Lower lobe of right lung (tissue), 2 donors: ENCODE measurements at places on chromosomes 7 and 10. TPM values are rescaled to one million over a fixed set of nuclear protein-coding genes. Genes with fewer than 3 reads are reported as not detected.

DNA sequence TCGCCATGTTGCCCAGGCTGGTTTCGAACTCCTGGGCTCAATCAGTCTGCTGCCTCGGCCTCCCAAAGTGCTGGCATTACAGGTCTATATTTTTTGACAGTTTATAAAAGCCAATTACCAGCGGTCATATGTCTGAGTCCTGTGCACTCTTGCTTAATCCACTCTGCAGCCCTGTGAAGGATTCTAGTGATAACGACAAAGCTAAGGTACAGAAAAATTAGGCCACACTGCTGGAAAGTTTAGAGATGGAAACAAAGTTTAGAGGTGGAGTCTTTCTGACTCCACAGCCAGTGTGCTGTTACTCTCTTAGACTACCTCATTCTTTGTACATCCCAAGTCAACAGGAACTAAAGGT is 707 bp downstream of the PTER start:
- H3K27ac ChIP-seq = peak overlapping the region; percentile 86
- no peaks in the 10 kb centered on the region for H3K36me3 ChIP-seq
- DNase-seq = no peak
- no peaks in the 10 kb centered on the region for H3K27me3 ChIP-seq
- H3K4me3 ChIP-seq = peak overlapping the region; percentile 70

- no peak overlapping the region for H3K4me3 ChIP-seq
- no peaks in the 10 kb centered on the region for H3K27me3 ChIP-seq
- H3K4me1 ChIP-seq = peaks cover 9% of the 10 kb centered on the region
- H3K27ac ChIP-seq = no peak overlapping the region
These were observed 93.9 kb downstream of the DNAJB6 start for GRCh38 chr7:157430721-157431120.

- H3K27ac ChIP-seq = no peak overlapping the region
- H3K4me3 ChIP-seq = no peak overlapping the region
- no peak for DNase-seq
- no peaks in the 10 kb centered on the region for H3K27me3 ChIP-seq
- no peaks in the 10 kb centered on the region for H3K36me3 ChIP-seq
These were observed 171.3 kb downstream of the PRKCQ start for GRCh38 chr10:6408799-6409198.

DNA sequence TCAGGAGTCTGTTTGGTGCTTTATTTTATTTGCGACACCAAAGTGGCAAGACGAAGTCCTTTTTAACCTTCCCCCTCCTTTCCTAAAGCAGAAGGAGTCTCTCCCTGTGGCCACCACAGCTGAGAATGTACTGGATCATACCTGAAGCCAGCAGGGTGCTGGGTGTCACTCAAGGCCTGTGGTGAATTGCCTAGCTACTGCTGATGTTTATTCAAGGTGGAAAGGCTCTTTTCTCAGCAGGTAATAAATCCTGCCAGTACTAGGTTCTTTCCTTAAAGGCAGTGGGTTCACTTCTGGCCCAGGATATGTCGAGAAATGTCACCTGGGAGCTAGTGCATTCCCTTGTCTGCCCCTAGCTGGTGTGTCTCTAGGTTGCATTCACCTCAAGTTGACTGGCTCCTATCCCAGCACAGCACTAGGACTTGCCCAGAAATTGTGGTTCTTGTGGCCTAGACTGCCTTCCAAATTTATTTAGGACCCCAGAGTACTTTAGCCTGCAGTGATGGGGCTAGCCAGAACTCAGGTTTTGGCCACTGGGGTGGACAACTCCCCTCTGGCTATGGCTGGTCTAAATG is 60.8 kb upstream of the FAM3C start:
- H3K4me1 ChIP-seq = no peaks in the 10 kb centered on the region
- no peak overlapping the region for H3K4me3 ChIP-seq
- no peaks in the 10 kb centered on the region for H3K27me3 ChIP-seq

GRCh38 chr7:12643644-12644043 is 43.8 kb upstream of the ARL4A start:
- H3K27me3 ChIP-seq = no peaks in the 10 kb centered on the region
- H3K36me3 ChIP-seq = no peaks in the 10 kb centered on the region
- H3K27ac ChIP-seq = no peak overlapping the region
- no peak for DNase-seq
- H3K4me3 ChIP-seq = no peak overlapping the region

- no peak for DNase-seq
- H3K36me3 ChIP-seq = no peaks in the 10 kb centered on the region
- H3K4me3 ChIP-seq = no peak overlapping the region
- H3K4me1 ChIP-seq = peaks cover 4% of the 10 kb centered on the region
These were observed 1.9 kb downstream of the VWDE start for GRCh38 chr7:12401538-12402364.

GRCh38 chr10:15088428-15089261 is at the start of gene ACBD7:
Gene ACBD7, minus strand, starts transcription at chr10:15088776. Its CDS starts 48 bp downstream, at chr10:15088728.
- peaks cover 6% of the 10 kb centered on the region for H3K27me3 ChIP-seq
- peak; percentile 83 for DNase-seq
- H3K4me3 ChIP-seq = peak within 1 kb of the TSS; percentile 72

VSTM4 gene
- total RNA-seq = 18.7 TPM

DNA sequence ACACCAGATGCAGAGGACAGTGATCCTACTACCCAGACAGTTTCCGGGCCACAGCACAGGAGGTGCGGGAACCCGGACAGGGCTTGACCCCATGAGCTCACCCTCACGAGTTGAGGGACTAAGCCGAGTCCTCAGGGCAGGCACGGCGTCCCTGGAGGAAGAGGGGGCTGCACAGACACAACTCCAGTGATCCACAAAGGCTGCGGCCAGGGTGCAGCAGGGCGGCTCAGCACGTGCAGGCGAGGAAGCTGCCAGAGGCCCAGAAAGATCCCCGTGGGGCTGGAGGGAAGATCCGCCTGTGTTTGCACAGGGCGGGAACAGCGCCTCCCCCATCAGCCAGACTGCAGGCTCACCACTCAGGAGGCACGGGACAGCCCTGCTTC is 45.9 kb upstream of the TMEM72 start:
- H3K4me1 ChIP-seq = peaks cover 14% of the 10 kb centered on the region
- no peaks in the 10 kb centered on the region for H3K27me3 ChIP-seq
- H3K4me3 ChIP-seq = peak overlapping the region; percentile 67
- no peak overlapping the region for H3K27ac ChIP-seq
- DNase-seq = no peak

LRGUK gene
- 1.8 TPM for total RNA-seq

GRCh38 chr7:157436763-157437480 is 100.1 kb downstream of the DNAJB6 start:
- no peak overlapping the region for H3K4me3 ChIP-seq
- peaks cover 9% of the 10 kb centered on the region for H3K4me1 ChIP-seq
- no peaks in the 10 kb centered on the region for H3K36me3 ChIP-seq
- H3K27ac ChIP-seq = no peak overlapping the region
- DNase-seq = peak; percentile 6

ADGRA1 gene
- 0.38 TPM for total RNA-seq

PRF1 gene
- total RNA-seq = 29.5 TPM

- H3K27me3 ChIP-seq = no peaks in the 10 kb centered on the region
- no peak for DNase-seq
- no peak overlapping the region for H3K4me3 ChIP-seq
- H3K4me1 ChIP-seq = peaks cover 17% of the 10 kb centered on the region
- H3K36me3 ChIP-seq = peaks cover 77% of the 10 kb centered on the region
These were observed 86.4 kb upstream of the SAMD8 start for GRCh38 chr10:75024971-75025523.

WIPF3 gene
- 0.95 TPM for total RNA-seq

OR2F2 gene
- total RNA-seq = not detected

DNA sequence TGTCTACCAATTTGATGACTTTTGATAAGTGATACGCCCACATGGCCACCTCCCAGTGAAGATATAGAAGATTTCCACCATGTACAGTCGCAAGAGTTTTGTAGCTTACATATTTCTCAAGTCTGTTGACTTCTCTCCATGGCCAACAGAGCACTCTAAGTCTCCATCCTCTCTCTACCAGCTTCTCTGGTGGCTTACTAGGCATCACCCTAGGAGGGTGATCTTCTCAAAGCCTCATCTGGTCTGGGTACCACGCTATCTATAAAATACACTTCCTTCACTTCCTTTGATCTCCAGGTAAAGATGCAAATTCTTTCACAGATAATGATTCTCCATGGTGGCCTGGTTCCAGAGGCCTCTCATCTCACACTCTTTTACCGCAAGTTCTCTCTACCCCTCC is 49.9 kb downstream of the CALN1 start:
- no peak for DNase-seq
- no peaks in the 10 kb centered on the region for H3K27me3 ChIP-seq
- no peaks in the 10 kb centered on the region for H3K4me1 ChIP-seq
- H3K27ac ChIP-seq = no peak overlapping the region

DNA sequence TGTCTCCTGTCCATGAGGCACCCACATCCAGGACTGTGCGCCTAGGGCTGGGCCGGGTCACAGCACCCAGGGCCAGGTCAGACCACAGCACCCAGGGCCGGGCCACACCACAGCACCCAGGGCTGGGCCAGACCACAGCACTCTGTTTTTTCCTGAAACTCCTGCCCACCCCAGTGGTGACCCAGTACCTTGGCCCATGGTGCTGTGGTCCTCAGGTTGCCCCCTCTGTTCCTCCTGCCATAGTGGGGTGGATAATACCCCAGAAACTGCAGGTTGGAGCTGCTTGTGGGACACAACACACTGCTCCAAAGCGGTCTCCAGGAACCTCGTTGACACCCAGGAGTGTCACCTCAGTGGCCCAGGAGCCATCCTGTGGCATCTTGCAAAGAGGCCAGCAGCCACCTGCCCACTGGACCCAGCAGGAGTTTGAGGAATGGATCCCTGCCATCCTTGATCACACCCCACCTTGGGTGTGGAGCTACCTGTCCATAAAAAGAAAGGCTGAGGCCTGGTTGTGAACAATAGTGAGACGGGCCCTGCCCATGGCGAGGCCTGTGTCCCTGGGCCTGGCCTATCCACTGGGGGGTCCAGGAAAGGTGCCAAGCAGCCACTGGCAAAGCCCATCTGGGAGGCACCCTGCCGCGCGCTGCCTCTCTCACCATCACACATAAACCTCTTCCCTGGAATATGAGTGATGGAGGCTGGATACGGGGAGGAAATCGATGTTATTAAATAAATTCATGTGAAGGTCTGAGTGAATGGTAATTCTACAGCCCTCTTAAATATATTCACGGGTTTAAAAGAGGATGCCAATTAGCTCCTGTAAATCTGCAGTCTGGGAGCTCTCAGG is 89.0 kb downstream of the NKX6-2 start:
- peaks cover 29% of the 10 kb centered on the region for H3K36me3 ChIP-seq
- no peaks in the 10 kb centered on the region for H3K4me1 ChIP-seq
- no peak overlapping the region for H3K27ac ChIP-seq

DNA sequence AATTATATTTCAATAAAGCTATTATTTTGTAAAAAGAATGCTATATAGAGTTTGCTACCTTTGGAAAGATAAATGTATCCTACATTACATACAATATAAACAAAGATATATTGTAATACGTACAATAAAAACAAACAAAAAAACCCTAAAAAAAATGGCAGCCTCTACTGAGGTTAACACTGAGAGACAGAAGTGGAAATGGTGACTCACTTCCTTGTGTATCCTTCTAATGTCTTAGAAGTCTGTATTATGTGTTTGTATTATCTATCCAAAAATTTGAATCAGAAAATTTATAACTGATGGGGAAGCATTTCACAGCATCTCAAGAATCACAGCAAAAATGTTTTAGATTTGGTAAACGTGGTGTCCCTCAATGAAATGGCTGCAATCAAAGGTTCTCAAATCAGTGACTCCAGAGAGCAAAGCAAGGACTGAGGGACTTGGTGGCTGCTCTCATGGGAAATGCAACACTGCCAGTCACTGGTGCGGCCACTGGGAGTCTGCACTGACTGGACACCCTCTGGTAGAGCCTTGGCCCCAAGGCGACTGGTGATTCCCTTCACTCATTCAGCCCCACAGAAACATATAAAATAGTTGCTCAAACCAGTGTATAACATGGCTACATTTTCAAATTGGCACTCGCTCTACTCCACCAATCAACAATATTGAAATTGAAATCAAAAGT is 53.8 kb downstream of the PANK1 start:
- no peak overlapping the region for H3K4me3 ChIP-seq
- no peaks in the 10 kb centered on the region for H3K4me1 ChIP-seq
- DNase-seq = no peak
- no peak overlapping the region for H3K27ac ChIP-seq

- H3K27me3 ChIP-seq = no peaks in the 10 kb centered on the region
- H3K36me3 ChIP-seq = no peaks in the 10 kb centered on the region
- no peak overlapping the region for H3K27ac ChIP-seq
These were observed 858.5 kb downstream of the KCNMA1 start for GRCh38 chr10:76778914-76779795.

- H3K4me3 ChIP-seq = no peak overlapping the region
- H3K27ac ChIP-seq = peak overlapping the region; percentile 34
- no peaks in the 10 kb centered on the region for H3K27me3 ChIP-seq
- H3K36me3 ChIP-seq = no peaks in the 10 kb centered on the region
- peaks cover 28% of the 10 kb centered on the region for H3K4me1 ChIP-seq
These were observed 105.4 kb upstream of the ZMIZ1 start for GRCh38 chr10:78963074-78964034.

IGF2BP3 gene
- total RNA-seq = 2.0 TPM

GDF2 gene
- not detected for total RNA-seq

DNA sequence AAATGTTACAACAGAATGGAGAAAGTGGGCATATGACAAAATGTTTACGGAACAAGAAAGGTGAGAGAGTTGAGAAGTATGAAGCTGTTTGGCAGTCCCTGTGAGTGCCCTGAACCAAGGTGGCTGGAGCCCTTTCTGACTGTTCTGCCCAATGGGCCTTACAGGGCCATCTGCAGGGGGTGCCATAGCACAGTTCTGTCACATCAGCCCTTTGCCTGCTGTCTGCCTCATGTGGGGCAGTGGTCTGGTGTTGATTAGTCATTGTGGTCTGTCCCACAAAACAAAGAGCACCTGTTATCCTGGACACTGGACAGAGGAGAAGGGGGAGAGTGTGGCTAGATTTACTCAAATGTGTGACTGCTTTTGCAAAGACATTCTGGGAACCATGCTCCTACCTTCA is 51.5 kb upstream of the OSBPL3 start:
- H3K4me3 ChIP-seq = no peak overlapping the region
- H3K4me1 ChIP-seq = no peaks in the 10 kb centered on the region
- no peak for DNase-seq
- H3K27me3 ChIP-seq = no peaks in the 10 kb centered on the region
- H3K27ac ChIP-seq = no peak overlapping the region
- H3K36me3 ChIP-seq = no peaks in the 10 kb centered on the region

- DNase-seq = no peak
- H3K36me3 ChIP-seq = no peaks in the 10 kb centered on the region
- no peaks in the 10 kb centered on the region for H3K27me3 ChIP-seq
- no peak overlapping the region for H3K27ac ChIP-seq
- no peak overlapping the region for H3K4me3 ChIP-seq
- peaks cover 5% of the 10 kb centered on the region for H3K4me1 ChIP-seq
These were observed 155.1 kb downstream of the BICC1 start for GRCh38 chr10:58667658-58668310.

GRCh38 chr10:129602938-129603535 is 136.0 kb downstream of the MGMT start:
- H3K27ac ChIP-seq = no peak overlapping the region
- no peak overlapping the region for H3K4me3 ChIP-seq
- H3K4me1 ChIP-seq = no peaks in the 10 kb centered on the region
- H3K36me3 ChIP-seq = no peaks in the 10 kb centered on the region

GRCh38 chr10:125147971-125148439 is 12.4 kb downstream of the CTBP2 start:
- no peak overlapping the region for H3K4me3 ChIP-seq
- peaks cover 92% of the 10 kb centered on the region for H3K4me1 ChIP-seq
- H3K36me3 ChIP-seq = no peaks in the 10 kb centered on the region
- no peak for DNase-seq

ASZ1 gene
- total RNA-seq = not detected

FAM180A gene
- total RNA-seq = 3.0 TPM
